Right cardiac atrium (tissue), 5 donors: ENCODE measurements at places on chromosomes 16 and 17. TPM values are rescaled to one million over a fixed set of nuclear protein-coding genes. Genes with fewer than 3 reads are reported as not detected.
A peak's percentile ranks its signal among the peaks of the same experiment; 100 is the strongest.

PLK1 gene
- 0.45 TPM for polyA plus RNA-seq

DNA sequence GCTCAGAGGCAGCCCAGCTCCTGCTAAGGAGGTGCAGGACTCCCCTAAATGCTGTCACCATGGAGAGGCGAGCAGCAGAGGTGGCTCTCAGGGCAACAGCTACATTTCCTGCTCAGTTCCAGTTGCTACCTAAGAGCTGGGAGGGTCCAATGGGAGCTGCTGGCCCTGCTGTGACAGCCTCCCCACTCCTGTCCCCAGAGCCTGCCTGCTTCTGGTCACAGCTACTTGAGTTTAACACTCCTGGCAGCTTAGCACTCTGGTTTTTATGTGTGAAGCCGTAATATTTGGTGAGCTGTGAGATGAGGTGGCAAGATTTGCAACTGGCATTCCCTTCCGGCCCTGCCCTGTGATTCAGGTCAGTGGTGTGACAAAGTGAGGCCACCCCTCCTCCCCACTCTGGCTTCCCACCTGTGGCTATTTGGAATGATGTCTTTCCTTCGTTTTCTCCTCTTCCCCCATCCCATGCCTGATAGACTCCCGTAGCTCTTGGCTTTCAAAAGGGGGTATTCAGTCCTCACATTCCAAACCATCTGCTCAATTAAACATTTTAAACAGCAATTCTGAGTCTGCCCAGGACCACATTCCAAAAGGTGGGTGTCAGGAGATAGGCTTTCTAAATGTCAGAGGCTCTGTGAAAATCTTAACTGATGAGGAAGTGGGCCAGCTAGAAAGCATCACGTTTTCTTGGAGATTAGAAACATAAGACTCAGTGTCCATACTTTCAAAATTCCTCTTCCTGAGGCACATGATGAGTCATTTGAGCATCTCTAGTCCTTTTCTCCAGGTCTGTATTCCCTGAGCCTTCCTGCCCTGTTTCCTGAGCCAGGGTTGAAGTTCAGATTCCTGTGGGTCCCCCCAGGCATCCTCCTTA lies 42.6 kb upstream of the SKAP1 start:
- no peak for DNase-seq

CTRL gene
- polyA plus RNA-seq, result 0.66 TPM

ZG16B gene
- not detected for polyA plus RNA-seq

DNA sequence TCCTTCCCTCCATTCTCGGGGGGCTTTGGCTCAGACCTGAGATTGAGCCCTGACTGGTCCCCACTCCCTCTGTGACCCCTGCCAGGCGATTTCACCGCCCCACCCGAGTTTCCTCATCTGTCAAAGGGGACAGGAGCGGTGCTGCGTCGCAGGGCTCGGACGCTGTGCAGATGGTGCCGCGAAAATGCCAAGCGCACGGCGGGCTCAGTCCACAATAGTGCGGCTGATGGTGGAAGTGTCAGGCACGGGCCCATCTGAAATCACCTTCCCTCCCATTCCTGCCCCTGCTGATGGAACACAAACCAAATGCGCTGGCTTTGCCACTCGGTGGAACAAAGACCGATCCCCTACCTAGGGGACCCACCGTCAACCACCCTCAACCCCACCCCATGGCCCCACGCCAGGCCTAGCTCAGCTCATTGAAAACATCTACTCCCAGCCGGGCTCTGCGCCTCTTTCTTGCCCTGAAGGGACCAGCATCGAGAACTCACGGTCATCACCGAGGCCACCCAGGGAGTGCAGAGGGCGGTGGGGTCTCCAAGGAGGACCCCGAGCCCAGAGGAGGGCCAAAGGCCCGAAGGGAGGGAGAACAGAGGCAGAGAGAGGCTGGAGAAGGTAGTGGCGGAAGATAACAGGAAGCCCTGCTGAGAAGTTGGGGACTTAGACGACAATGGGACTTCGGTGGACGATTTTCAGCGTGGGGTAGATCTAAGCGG lies 1.4 kb downstream of the CARHSP1 start:
- peak; percentile 85 for DNase-seq

CACNG3 gene
- not detected for polyA plus RNA-seq

GFAP gene
- polyA plus RNA-seq, result 7.8 TPM

GRCh38 chr16:53506254-53506653 lies 3.2 kb upstream of the AKTIP start:
- DNase-seq, result no peak

PPM1E gene
- 1.3 TPM for polyA plus RNA-seq

FAM117A gene
- polyA plus RNA-seq, result 16.9 TPM

TM4SF5 gene
- not detected for polyA plus RNA-seq

DNA sequence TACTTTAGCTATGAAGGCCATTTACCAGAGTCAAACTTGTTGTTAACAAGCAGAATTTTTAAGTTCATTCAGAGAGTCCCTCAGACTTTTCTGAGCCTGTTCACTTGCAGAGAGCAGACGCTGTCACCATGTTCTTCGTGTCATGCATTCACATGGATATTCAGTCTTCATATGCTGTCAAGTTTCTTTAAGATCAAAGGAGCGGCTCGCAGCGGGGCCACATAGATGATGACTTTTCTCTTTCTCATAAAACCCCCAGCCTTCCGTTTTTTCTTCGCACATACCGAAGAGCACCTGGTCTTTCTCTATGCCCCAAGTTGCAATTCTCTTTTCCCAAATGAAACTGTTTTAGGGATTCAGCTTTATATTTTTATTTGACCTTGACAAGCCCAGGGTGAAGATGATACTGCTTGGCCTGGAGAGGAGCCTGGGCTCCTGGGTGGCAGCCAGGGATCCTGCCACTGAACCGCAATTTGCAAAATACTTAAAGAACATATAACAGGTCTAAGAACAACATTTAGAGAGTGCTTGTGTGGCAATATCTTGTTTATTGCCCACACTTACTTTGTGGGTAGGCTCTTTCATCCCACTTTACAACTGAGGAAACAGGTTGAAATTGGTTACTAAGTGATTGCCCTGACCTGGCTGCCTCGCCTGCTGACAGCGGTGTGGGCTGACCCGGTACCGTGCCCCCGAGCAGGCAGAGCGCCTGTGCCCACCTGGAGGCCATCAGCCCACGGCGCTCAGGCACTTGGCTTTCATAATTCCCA lies 22.9 kb downstream of the SEC14L1 start:
- DNase-seq, result no peak

- DNase-seq, result no peak
Observed at GRCh38 chr17:58640202-58640601, 51.6 kb downstream of the TEX14 start.

KRT34 gene
- not detected for polyA plus RNA-seq

FAM171A2 gene
- polyA plus RNA-seq, result 1.9 TPM

DNA sequence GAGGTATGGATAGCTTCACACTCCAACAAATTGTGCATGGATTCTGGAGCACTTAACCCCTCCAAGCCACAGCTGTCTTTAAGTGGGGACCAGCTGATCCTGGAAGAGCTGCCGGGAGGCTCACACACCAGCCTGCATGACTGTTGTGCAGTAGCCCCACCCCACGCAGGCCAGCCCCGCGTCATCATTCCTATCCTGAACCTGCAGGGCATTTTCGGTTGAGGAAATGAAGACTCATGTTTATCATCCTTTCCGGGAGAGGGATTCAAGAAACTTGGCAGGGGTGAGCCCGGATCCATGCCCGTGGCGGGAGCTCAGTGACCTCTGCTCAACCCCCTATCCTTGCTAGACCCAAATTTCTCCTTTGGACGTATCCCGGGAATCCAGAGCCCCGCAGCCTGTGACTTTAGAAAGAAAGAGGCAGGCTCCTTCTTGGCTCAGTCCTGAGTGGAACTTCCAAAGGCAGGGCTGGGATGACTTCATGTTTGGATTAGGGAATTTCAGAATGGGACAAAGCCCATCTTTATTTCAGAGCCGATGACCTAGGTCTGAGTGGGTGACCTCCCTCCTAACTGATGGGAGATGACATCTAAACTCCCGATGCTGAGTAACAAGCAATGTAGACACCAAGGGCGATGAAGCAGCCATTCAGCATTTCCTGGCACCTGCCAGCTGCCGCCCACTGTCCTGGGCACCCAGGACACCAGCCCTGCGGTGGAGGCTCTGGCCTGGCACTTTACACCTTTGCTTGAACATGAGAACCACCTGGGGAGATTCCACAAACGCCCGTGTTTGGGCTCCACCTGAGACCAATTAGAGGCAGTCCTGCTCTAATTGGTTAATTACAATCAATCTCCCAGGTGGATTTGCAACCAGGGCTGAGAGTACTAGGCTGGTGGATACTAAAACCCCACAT lies 43.3 kb upstream of the CMIP start:
- DNase-seq, result peak; percentile 83
